SK-N-DZ (cell line): ENCODE measurements at places on chromosomes 1 and 21.
A peak's percentile ranks its signal among the peaks of the same experiment; 100 is the strongest.

DNA sequence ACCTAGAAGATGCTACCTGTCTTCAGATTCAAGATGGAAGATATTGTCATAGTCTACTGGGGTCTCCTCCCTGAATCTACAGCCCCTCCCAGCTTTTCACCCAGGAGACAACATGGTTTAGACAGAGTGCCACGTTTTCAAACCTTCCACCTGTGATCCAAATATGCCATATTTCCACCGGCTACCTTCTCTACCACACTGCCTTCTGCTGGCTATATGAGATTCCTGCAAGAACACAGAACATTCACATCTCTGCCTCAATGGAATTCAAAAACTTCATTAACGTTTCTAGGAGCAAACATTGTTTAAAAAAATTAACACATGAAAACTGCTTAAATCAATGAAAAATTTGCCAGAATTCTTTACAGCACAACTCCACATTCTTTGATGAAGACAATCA lies 12.9 kb upstream of the LELP1 start:
- DNase-seq = no peak

GRCh38 chr1:171226747-171227370 lies 21.4 kb upstream of the FMO1 start:
- DNase-seq = peak; percentile 34

- DNase-seq = no peak
Observed at GRCh38 chr1:245278846-245279245, 124.1 kb downstream of the KIF26B start.

- no peak for DNase-seq
Observed at GRCh38 chr1:26894263-26894662, 4.2 kb upstream of the GPN2 start.

DNA sequence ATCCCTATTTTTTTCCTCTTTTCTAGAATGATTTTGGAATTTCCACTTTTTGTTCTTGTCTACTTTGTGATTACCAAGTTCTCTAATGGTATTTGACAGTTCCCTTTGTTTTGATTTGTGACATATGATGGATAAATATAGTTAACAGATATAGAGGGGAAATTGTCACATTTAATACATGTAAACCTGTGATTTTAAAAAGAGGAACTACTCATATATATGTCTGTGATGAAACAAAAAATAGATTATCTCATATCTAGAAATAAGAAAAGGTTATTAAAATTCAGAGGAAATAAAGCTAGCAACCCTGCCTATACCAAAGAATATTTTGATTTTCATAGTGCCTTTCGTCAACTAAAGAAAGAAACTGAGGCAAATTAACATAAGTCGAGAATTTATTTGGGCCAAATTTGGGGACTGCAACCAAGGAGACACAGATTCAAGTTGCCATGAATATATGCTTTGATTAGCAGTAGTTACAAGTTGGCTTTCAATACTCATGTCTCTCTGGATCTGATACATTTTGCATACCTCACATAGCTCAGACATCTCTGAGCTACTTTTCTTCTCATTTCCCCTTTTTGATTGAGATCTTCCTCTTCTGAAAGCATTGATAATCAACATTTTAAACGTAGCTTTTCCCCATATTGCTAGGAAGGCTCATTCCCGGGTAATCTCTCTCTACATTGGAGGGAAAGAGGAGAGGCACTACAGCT lies 15.6 kb upstream of the C21orf91 start:
- no peak for DNase-seq

- DNase-seq = no peak
Observed at GRCh38 chr21:29080454-29080941, 7.0 kb upstream of the CCT8 start.

DNA sequence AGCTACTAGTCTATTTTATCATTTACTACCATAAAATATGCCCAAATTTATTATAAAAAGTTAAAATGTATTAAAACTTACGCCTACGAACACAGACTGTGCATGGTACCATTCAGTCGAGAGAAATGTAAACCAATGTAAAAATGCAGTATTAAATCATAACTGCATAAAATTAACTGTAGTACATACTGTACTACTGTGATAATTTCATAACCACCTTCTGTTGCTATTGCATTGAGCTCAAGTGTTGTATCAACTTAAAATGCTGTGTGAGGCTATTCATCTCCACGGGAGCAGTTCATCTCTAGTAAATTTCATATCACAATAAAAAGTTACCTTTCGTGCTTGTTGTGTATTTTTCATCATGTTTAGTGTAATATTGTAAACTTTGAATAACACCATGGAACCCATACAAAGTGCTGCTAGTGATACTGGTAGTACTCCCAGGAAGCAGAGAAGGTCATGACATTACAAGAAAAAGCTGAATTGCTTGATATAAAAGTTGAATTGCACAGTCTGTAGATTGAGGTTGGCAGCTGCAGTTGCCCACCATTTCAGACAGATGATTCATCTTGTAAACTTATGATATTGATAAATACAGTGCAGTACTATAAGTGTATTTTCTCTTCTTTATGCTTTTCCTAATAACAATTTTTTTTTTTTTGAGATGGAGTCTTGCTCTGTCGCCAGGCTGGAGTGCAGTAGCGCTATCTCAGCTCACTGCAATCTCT lies 19.0 kb upstream of the CENPF start:
- no peak for DNase-seq

DNA sequence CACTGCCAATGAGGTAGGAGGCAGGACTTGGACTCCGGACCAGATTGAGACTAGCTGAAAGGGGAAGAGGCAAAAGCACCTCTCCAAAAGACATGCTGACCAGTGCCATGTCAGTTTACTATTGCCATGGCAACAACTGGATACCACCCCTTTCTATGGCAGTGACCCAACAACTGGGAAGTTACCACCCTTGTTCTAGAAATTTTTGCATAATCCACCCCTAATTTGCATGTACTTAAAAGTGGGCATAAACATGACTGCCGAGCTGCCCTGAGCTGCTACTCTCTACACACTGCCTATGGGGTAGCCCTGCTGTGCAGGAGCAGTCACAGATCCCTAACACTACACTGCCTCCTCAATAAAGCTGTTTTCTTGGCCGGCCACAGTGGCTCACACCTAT lies 19.0 kb upstream of the SLC6A9 start:
- DNase-seq = no peak

DNA sequence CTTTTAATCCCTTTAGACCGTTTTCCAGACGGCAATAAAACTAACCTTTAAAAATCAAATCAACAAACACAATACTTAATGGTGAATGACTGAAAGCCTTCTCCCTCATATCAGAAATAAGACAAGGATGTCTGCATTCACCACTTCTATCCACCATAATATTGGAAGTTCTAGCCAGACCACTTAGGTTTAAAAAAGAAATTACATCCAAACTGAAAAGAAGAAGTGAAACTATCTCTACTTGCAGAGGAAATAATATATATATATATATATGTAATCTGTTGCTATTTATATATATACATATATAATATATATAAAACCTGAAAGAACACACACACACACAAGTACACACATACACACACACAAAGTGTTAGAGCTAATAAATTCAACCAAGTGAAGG lies 100.4 kb downstream of the BRINP3 start:
- DNase-seq = no peak

DNA sequence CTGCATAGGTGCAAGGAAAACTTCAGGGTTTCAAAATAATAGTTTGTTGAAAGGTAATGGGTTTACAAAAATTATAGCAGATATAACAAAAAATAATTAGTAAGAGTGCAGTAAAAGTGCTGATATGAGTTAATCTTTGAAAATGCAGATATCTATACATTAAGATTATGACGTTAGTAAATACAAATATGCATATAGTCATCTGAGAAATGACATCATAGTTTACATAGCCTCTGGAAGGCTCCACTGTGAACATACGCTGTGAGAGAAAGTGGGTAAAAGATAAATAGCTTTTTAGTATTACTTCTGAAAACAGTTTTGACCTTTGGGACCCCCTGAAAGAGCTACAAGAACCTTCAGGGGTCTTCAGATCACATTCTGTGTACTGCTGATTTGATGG lies 356.2 kb upstream of the SNX7 start:
- no peak for DNase-seq

- DNase-seq = no peak
Observed at GRCh38 chr21:37769656-37770055, 146.6 kb downstream of the KCNJ6 start.

DNA sequence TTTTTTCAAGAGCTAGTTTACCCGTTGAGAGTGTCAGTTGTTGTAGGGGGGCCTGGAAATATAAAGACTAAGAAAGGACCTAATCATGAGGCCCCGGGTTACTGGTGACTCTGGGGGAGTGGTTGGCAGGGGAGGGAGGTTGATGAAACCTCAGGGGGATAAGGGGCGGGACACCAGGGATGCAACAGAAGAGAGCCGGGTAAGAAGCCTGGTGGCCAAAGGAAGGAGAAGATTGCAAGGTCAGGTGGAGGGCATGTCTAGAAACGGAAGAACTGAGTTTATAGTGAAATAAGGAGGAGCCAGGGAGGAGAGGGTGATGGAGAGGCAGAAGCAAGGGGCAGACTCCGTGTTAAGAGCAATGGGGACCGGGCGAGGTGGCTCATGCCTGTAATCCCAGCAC lies 12.5 kb upstream of the SPOCD1 start:
- no peak for DNase-seq

GRCh38 chr21:42653231-42654061 lies at the start of gene PDE9A:
Gene PDE9A, plus strand, starts transcription at chr21:42653621. Its CDS starts 194 bp downstream, at chr21:42653815.
- DNase-seq = peak; percentile 31

GRCh38 chr1:29235955-29236711 lies at the start of gene PTPRU:
Gene PTPRU, plus strand, starts transcription at chr1:29236522. Its CDS starts 123 bp downstream, at chr1:29236645.
- peak; percentile 32 for DNase-seq

- no peak for DNase-seq
Observed at GRCh38 chr1:205545991-205546390, 41.5 kb downstream of the CDK18 start.

GRCh38 chr1:80218112-80218511 lies 1211.6 kb upstream of the ADGRL4 start:
- peak; percentile 47 for DNase-seq

DNA sequence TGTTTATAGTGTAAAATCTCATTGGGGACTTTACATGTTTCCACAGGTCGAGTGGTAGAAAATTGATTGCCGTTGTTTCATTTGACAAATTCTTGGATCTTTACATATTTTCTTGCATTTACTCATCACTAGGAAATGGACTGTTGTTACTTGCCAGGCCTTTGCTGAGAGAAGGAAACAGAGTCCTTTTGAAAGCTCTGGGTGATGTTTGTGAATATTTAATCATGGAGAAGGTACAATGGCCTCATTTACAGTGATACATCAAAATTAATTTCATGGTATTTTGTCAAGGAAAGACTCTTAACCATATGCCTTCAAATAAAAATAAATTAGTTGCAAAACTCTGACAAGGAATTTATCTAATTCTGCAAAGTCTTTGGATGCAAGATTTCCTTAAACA lies 198.0 kb downstream of the GRIK1 start:
- no peak for DNase-seq

GRCh38 chr21:36386031-36386642 lies 945 bp downstream of the CHAF1B start:
- no peak for DNase-seq

- no peak for DNase-seq
Observed at GRCh38 chr1:33577663-33578062, 105.2 kb downstream of the ZSCAN20 start.
